ENCODE measurements at places on chromosomes 1 and 21.

DNA sequence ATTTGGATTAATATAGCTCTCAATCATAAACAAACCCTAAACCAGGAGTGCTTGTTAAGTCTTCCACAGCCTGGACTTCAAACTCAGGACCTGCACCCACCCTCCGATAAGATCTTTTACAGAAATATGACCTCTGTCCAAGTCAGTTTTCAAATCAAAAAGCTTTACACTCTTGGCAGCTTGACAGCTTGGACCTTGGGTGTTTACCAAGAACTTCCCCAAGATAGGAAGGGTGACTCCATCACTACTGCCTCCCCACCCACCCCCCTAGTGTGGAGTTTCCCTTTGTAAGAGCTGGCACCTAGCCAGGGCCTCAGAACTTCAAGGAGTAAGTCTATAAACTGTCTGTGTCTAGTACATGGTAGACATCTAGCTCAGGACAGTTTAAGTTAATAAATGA is 9.6 kb downstream of the BCAR3 start:
- DNase-seq = no peak

DNA sequence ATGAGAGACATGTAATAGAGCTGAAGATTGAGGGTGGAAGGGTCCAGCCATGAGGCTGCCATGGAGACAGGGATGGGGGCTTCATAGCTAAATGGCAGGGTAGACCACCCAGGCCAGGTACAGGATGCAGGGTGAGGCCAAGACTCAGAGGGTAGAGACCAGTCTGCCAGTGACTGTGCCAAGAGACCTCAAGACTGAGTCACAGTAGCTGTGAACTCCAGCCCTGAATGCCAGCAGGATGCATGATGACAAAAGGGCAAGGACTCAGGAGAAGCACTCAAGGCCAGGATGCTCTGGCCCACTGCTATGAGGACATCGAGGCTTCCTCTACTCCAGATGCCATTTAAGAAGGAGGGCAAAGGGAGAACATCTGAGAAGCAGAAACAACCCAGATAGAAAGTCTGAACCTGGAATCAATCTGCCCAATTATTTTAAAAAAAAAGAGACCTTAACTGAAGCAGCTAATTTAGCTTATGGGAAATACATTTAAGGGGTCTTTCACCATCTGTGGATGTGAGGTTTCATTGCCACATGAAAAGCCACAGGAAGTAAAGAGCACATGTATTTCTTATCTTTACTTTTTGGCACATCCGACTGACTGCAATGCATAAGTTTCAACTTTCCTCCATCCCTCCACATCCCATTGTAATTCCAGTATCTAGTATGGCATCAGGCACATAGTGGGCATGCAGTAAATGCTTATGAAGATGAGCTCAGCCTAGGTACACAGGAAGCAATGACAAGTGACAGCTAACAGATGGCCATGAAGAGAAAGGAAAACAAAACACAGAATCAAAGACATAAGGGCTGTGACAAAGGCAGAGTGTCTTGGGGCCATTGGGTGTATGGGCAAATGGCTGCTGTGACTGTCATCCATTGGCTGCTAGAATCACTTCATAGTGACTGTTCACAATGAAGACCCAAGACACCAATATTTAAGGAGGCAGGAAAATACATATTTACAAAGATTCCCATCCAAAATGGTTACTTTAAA is 40.2 kb downstream of the SUSD4 start:
- peak; percentile 3 for DNase-seq

DNA sequence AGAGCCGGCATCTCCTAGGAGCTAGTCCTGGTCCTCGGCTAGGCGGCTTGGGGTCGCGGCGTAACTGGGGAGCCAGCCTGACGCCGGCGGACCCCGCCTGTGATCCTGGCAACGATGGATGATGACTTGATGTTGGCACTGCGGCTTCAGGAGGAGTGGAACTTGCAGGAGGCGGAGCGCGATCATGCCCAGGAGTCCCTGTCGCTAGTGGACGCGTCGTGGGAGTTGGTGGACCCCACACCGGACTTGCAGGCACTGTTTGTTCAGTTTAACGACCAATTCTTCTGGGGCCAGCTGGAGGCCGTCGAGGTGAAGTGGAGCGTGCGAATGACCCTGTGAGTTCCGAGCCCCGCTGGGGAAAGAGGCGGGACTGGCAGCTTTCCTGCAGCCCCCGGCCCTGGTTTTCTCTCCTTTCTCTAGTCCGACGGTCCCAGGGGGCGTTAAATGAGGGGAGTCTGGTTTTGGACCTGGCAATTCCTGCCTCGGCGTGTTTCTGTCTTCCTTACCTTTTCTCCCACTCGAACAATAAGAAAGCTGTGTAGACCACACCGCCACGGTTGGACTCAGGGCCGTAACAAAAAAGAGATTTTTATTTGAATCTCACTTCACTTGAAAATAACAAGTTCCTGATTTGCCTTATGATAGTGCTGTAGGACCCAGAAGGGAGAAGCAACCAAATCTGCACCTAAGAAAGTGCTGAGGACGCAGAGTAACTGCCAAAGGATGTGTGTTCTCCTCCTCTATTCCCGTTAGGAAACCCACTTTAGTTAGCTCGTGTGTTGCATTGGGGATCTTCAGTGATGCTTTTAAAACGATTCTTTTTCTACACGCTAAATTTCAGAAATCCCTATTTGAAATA is at the start of gene SPRTN:
Gene SPRTN (plus strand): TSS at position 24 of the 859 bp plus-strand sequence. CDS start 91 bp downstream, at position 115.
- DNase-seq = no peak

DNA sequence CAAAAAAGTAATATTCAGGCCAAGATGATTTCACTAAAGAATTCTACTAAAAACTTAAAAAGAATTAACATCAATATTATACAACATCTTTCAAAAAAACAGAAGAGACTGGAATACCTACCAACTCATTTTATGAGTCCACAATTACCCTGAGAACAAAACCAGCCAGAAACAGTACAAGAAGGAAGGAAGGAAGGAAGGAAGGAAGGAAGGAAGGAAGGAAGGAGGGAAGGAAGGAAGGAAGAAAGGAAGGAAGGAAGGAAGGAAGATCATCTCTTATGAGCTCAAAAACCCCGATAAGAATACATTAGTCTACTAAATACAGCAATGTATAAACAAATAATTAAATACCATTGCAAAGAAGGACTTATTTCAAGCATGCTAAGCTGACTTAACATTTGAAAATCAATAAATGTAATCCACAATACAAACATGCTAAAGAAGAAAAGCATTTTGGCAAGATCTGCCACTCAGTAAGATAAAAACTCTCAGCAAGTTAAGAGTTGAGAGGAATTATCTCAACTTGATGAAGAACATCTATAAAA is 149.9 kb upstream of the RGS18 start:
- DNase-seq = no peak

- no peak for DNase-seq
These were observed 77.0 kb downstream of the SKI start for GRCh38 chr1:2304921-2305681.

DNA sequence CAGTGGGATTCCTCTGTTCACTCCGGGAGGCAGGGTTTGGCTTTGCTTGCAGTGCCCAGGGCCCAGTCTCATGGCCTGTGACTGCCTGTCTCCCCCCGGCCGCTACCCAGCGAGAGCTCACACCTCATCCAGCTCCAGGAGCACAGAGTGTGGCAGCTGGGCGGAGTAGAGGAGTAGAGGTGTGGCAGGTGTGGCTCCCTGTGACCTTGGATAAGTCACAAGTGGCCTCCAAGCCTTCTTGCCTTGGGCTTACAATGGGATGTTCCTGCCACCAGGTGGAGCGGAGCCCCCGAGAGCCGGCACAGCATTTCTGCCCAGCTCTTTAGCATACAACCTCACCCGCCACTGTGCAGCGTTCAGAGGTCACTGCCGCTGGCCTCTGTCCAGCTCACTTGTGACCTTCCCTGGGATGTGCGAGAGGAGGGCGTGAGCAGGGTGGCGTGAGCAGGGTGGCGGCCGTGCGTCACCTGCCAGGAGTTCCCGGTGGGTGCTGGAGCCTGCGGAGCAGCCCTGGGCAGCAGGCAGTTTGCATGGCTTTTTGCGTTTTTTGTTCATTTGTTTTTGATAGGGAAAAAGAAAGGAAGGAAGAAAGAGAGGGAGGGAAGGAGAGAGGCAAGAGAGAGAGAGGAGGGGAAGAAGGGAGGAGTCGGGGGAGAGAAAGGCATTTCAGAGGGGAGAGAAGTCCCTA is 42.4 kb downstream of the CRYAA start:
- no peak for DNase-seq

GRCh38 chr1:151893176-151893924 is 16.0 kb downstream of the THEM4 start:
- no peak for DNase-seq

DNA sequence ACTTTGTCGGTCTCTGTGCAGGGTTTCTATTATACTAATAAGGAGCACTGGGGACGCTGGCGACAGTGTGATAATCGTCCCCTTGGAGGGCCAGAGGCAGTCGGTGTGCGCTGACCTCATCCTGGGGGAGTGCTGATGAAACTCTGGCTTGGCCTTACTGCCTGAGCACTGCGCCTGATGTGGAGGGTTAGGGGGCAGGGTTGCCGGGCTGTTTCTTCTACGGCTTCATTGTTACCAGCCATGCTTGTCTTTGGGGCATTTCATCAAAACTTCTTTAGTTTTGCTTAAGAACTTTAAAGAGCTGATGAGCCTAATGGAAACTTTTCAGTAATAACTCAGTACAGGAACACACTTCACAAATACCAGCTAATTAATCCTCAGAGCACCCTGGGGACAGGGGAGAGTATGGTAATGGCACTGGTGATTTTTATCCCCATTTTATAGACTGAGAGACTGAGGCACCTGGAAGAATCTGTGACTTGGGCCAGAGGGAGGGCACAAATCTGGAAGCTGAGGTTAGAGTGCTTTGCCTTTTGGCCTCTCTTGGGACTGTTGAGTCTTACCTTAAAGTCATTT is 81.8 kb downstream of the PEX14 start:
- DNase-seq = no peak

DNA sequence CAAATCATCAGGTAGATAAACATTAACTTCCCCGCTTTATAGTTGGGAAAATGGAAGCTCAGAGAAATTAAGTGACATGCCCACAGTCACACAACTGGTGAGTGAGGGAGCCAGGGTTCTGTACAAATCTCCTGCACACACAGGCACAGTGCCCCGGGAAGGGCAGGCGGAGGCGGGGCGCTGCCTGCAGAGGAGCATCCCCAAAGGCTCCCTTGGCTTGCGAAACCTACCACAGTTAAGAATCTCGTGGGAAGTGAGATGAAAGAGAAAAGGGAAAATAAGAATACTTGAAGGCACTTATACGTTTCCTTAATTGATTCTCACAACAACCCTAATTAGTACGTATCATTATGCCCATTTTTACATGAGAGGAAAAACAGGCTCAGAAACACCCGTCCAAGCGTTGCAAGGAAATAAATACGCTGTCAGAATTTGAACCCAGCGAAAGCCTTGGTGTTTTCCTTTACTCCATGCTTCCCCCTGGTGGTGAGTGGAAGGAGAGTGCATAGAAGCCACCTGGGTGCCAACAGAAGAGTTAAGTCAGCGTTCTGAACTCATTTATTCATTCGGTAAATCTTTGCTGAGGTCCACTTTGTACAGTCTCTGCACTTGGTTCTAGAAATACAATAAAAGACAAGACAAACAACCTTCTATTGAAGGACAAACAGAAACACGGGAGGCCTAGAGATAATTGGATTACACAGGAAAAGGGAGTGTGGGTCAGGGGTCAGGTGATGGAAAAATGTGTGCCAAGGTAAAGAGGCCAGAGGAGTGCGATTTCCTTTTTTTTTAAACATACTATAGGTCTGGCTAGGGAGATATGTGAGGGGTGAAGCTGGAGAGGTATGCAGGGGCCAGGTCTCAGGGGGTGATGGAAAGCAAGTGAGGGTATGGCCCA is 28.4 kb downstream of the ACP6 start:
- DNase-seq = peak; percentile 33
